Stromal cell of bone marrow (primary cell): ENCODE measurements at places on chromosomes 2 and 18.

DNA sequence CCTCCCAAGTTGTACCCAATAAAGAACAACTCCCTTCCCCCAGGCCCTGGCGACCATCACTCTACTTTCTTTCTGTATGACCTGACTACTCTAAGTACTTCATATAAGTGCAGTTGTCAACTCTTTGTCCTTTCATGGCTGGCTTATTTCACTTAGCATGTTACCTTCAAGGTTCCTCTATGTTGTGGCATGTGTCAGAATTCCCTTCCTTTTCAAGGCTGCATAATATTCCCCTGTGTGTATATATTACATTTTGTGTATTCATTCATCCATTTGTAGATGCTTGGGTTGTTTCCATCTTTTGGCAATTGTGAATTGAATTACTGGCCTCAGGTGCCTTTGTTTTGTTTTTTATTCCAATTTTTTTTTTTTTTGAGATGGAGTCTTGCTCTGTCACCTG lies 181.9 kb upstream of the RAB12 start:
- DNase-seq: no peak

DNA sequence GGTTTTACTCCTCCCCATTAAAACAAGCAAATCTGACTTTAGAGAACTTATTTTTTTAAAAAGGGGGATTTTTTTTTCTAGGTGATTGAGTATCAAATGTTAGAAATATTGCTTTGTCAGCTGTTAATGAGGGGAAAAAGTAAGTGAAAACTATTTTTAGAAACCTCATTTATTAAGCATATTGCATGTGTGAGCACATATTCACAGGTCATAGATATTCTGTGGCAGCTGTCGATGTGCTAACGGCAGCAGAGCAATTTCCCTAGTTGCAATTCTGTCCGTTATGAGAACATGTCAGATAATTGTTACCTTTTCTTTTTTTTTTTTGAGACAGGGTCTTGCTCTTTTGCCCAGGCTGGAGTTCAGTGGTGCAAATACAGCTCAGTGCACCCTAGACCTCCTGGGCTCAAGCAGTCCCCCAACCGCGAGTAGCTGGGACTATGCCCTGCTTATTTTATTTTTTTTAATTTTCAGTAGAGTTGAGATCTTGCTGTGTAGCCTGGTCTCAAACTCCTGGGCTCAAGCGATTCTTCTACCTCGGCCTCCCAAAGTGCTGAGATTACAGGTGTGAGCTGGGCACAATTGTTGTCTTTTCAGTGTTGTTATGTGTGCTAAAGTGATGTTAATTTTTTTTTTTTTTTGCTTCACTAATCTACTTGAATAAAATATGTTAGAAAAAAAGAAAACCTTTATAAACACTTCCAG lies 69.8 kb downstream of the MTA3 start:
- no peak for DNase-seq

DNA sequence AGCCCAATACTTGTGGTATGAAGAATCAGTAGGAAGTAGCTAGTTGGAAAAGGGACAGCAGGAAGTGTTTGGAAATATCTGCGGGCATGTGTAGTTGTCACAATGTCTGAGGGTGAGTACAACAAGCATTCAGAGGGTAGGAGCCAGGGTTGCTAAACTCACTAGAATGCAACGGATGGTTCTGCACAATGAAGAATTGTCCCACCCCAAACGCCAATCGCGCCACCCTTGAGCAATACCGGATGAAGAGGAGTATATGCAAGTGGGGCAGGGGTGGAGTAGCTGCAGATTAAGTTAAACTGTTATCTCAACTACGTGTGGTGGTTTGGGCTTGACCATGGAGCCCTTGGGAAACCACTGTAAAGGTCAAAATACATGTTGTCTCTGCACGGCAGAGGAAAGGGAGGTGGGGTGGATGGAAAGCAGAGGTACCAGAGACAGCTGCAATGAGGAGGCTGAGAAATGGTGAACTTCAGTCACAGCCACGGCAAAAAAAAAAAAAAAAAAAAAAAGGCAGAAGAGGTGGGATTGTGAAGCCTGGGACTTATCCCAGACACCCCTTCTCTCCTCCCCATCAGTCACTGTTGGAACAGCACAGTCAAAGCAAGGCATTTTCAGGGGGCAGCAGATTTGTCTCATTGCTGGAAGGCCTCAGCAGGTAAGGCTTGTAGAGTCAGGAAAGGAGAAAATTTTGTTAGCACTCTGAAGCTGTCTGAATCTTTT lies 5.2 kb downstream of the CCL20 start:
- DNase-seq: no peak

DNA sequence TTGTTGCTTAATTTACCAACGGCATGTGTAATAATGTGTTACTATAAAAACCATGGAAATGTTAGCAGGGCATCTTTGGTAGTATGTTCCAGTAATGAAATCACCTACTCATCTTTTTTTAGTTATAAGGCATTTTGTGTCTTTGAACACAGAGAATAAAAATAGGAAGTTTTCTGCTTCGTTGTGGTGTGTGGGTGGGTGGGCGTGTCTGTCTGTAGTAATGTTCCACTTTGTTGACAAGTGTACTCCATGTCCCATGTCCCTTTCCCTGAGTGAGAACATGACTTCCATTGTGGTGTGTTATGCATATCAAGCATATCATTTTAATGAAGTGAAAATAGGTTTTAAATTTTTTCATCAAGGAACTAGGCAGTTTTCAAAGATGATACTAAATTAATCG lies 149.3 kb downstream of the VWC2L start:
- DNase-seq: no peak

DNA sequence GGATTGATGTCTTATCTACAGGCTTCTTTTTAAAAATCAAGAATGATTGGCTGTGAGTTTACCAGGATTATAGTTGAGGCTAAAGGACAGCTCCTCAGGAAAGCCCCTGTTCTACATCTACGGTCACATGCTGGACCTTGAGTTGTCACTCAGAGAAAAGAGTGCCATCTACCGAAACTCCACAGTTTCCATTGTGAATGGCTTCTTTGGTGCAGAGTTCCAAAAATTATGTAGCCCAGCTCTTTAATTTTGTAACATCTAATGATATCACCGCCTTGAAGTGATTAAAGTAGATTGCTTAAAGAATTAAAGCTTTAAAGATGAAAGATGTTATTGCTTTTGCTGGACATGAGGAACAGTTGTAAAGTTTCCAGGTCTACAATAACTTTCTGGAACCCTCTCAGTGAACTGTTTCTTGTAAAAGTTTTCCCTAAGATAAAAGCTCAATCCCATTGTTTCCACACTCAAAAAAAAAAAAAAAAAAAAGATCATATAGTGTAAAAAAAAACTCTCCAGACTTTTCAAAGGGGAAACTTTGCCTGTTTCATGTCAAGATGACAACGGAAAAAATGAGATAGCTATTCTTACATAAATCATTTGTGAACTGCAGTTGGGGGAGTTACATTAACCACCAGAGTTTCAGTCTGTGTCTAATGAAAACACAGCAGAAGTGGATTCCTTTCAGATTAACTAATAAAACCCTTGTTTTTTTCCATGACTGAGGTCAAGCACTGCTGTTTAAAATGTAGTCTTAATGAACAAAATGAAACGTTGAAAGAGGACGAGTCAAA lies 4.3 kb downstream of the COL3A1 start:
- DNase-seq: peak; percentile 74
